ENCODE measurements at places on chromosomes 13 and 19.

- no peak for DNase-seq
These were observed 5.3 kb upstream of the HCN2 start for GRCh38 chr19:584240-585001.

DNA sequence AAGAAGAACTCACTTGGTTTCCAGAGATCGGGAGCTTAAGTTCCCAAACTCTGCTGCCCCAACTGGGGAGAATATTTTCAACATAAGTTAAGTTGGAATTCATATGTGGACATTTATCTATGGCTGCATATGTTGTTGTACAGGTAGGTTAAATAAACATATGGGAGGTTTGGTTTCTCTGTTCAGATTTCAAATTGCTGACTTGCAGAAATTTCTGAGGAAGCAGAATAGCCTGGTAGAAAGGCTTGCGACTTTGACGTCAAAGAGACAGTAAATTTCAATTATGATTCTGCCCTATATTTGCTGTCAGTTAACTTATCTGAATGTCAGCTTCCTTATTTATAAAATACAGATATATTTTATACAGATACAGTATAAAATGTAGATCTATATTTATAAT lies 40.0 kb upstream of the TPP2 start:
- DNase-seq: no peak

DNA sequence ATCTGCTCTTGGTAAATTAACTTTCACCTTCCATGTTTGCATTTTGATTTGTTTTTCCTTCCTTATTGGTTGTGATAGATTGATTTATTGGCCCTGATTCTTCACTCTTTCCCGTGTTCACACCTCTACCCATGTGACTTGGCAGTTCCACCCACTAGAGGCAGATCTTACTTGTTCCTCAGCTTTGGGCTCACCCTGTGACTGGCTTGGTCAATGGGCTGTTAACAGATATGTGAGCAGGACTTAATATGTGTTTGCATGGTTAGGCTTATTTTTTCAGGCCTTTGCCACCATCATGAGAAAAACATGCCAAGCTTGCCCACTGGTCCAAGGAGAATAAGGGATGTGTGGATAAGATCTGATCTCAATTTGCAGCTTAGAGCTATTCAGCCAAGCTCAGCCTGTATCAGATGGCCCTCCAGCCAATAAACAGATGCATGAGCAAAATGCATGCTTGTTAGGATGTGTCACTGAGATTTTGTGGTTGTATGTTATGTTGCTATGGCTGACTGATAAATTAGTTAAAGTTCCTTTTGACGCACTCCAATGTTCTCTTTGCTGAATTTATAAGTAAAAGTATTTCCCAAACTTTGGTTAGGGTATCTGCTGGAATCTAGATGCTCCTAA lies 48.0 kb downstream of the RGCC start:
- DNase-seq: no peak

- no peak for DNase-seq
These were observed 830 bp downstream of the NEK5 start for GRCh38 chr13:52127783-52128702.

DNA sequence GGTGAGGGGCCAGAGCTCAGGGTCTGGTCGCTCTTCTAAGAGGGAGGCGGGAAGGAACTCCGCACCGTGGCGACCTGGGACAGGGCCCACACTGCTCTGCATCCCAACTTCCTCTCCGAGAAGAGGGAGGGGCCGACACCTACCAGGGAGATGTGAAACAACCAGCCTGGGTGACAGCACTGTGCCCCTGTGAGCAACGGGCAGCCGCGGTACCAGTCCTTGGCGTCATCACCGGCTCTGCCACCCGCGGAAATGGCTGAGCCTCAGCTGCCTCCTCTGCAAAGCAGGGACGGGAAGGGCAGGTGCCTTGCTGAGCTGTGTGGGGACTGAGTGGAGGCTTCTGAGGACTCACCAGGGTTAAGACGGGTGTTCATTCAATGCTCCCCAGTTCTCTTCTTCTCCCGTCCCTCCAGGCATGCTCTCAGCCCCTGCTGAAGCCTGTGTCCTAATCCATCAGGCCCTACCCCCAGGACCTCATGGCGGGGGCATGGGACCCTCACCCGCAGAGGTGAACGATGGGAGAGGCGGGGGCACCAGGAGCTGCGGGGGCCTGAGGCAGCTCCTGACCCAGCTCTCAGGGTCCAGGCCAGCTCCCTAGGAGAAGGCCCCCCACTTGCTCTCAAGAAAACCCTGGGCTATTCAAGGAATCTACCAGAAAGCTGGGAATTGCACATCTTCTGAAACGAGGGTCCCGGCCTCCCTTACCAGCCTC lies 9.3 kb downstream of the ZNF787 start:
- DNase-seq: no peak

- DNase-seq: no peak
These were observed 24.1 kb downstream of the MEGF8 start for GRCh38 chr19:42349378-42350107.

DNA sequence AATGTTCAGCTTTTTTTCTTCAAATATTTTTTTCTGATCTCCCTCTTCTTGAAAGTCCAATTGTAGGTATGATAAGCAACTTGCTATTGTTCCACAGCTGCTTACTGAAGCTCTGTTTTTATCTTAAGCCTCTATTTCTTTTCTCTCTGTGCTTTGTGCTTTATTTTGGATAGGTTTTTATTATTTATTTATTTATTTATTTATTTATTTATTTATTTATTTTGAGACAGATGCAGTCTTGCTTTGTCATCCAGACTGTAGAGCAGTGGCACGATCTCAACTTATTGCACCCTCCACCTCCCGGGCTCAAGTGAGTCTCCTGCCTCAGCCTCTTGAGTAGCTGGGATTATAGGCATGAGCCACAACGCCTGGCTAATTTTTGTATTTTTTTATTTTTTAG lies 199.4 kb downstream of the KLF12 start:
- DNase-seq: no peak

DNA sequence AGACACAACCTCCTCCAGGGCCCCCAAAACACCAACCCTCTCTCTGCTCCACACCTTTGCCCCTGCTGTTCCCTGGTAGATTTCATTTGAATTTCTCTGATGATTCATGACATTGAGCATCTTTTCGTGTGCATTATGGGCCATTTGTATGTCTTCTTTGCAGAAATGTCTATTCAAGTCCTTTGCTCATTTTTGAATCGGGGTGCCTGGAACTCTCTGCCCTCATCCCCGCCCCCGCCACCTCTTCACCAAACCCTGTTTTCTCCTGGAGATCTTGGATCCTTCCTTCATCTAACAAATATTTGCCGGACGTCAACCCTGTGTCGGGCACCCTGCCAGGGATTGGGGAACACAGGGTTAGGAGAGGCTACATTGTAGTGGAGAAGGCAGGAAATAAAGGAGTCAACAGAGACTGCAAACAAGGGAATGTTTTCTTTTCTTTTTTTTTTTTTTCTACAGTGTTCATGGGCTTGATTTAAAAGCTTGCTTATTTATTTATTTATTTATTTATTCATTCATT lies 25.5 kb upstream of the SLC1A5 start:
- no peak for DNase-seq

DNA sequence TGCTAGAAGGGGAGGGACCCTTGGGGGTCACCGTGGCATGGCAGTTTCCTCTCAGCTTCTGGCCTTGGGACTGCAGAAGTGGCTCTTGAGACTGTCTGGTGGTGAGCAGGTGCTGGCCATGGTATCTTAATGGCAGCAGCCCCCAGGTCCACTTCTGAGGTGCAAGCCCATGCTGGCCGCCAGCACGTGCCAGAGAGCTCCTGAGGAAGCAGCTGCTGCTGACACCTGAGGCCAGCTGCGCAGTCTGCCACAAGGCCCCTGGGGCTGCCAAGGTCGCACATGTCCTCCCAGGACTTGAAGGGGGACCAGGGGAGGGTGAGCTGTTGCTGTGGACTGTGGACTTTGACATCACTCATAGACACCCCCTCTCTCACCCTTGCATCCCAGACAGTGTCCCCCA lies 48.0 kb downstream of the NFIX start:
- peak; percentile 26 for DNase-seq

Measured in NK-92 treated with Interleukin-12 subunit alpha and Interleukin-12 subunit beta, amount 100 ng/mL, for 24 hours (cell line).